ENCODE measurements at places on chromosomes 12 and 14.

DNA sequence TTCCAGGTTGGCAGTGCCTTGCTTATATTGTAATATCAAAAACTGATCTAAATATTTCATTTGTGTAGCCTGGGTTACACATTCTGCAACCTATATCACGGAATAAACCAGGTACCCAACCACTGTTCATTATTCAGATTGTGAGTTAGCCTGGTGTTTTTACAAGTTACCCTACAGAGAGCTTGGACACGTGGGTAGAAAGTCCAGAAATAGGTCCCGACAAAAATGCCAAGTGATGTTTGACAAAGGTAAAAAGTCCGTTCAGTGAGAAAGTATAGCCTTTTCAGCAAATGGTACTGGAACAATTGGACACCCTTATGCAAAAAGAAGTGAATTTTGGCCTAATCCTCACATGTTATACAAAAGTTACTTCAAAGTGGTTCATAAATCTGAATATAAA, 17.6 kb upstream of the EVL start:
- no peak for DNase-seq

DNA sequence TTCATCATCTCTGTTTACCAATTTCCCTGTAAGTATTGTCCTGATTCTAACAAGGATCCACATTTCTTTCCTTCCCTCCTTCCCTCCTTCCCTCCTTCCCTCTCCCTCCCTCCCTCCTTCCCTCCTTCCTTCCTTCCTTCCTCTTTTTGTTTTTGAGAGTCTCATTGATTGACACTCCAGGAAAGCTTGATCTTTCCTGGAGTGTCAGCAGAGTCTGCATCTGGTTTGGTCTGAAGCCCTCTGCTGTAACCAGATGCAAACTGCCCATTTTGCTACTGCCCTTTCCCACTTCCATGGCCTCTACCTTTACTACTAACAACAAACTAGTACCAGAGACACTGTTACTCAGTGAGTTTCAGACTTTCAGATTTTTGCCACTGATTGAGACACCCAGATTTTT, 14.4 kb upstream of the OR6C65 start:
- DNase-seq: no peak

DNA sequence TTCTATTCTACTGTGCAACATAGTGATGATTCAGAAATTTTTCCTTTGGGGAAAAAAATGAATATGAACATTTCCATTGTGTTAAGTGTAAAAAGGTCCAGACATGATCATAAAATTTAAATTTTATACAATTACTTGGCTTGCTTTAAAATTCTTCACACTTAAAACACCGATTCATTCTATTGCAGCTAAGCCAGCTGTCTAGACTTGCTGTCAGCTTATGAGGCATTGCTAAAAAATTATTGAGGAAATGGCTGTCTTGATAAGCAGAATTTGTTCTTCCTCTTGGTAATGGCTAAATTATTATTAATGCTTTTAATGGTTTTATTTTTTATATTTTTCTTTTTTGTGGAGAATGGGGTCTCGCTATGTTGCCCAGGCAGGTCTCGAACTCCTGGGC, 1.8 kb downstream of the LYSET start:
- DNase-seq: no peak

DNA sequence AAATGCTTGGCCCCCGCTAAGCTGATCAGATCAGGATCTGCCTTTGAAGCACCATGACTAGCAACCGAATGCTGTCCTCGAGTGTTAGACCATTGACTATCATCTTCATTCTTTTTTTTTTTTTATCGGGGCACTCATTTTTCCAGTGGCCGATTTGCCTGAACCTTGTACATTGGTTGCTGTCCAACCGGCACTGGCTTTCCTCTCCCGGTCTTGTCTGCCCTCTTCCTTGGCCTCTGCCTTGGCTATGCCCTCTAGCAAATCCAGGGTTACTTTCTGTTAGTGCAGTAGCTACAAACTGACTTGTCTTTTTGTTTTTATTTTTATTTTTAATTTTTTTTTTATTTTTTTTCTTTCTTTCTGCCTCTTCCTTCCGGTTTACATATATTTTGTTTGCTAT, 102.3 kb downstream of the ALG10 start:
- DNase-seq: no peak

- DNase-seq: no peak
Observed at GRCh38 chr12:127570793-127571360, 696.1 kb upstream of the TMEM132C start.

Data from activated CD8-positive, alpha-beta T cell treated with anti-CD3 and anti-CD28 coated beads for 36 hours (primary cell).